ENCODE measurements at places on chromosomes 1 and 21.

- DNase-seq = no peak
Measured at GRCh38 chr1:188641566-188642211, 1812.9 kb downstream of the PLA2G4A start.

- DNase-seq = no peak
Measured at GRCh38 chr21:37204580-37204979, 62.6 kb downstream of the VPS26C start.

DNA sequence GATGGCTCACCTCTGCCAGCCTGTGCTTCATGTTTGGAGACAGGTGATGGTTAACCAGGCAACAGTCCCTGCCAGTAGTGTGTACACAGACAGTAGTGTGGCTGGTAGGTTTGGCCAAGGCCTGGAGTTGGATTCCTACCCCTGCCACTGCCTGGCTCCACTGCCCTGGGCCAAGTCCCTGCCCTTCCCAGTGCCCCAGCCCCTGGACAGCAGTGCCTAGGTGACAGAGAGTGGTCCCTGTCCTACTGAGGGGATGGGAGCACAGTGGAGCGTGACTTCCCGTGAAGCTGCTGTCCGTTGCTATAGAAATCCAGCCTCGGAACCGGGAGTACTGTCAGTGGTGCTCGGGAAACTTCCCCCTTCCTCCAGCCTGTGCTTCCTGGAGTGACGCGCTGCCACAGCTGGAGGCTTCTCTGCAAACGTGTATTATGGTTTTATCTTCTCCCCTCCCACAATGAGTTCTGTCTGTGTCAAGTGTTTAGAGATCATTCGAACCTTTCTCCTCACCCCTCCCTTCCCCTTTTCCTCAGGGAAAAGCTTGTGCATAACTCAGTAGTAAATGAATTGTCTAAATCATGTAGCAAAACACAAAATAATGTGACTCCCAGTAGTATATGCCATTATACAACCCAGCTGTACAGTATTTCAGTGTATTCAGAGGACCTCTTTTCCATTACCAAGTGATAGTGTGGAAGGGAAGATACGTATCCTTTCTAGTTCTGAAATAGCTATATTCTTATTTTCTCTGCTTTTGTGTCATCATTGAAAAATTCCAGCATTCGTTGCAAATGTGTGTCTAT lies 73.4 kb downstream of the GALNT2 start:
- DNase-seq = no peak

DNA sequence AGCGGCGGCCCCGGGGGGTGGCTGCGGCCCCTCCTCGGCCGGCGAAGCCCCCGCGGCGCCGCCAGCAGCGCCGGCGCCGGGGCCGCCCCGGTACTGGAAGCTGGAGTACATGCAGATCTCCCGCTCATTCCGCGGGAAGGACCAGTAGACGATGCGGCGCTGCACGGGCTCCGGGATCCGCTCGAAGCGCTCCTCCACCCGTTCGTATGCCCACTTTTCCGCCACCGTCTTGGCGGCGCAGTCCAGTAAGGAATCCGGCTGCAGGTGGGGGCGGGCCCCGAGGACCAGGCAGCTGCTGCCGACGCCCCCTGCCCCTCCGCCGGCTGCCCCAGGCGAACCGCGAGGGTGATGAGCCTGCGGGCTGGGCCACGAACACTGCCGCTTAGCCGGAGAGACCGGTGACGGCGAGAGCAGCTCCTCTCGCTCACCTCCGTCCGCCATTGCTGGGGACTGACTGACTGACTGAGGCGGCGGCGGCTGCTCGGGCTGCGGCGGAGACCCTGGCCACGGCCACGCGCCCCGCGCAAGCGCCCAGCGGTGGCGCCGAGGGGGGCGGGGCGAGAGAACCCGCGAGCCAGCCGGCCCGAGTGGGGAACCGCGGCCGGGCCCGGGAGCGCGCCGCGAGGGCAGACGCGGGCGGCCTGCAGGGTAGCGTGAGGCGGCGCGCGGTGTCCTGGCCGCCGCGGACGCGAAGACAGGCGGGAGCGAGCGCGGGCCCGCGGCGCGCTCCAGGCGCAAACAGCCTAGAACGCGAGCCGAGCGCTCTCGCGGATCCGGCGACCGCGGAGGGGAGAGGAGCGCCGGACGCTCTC lies at the start of gene ZSWIM5:
ZSWIM5 (minus strand) TSS at position 696 of the 812 bp plus-strand sequence; CDS start at position 441, 255 bp downstream.
- DNase-seq = peak; percentile 24

DNA sequence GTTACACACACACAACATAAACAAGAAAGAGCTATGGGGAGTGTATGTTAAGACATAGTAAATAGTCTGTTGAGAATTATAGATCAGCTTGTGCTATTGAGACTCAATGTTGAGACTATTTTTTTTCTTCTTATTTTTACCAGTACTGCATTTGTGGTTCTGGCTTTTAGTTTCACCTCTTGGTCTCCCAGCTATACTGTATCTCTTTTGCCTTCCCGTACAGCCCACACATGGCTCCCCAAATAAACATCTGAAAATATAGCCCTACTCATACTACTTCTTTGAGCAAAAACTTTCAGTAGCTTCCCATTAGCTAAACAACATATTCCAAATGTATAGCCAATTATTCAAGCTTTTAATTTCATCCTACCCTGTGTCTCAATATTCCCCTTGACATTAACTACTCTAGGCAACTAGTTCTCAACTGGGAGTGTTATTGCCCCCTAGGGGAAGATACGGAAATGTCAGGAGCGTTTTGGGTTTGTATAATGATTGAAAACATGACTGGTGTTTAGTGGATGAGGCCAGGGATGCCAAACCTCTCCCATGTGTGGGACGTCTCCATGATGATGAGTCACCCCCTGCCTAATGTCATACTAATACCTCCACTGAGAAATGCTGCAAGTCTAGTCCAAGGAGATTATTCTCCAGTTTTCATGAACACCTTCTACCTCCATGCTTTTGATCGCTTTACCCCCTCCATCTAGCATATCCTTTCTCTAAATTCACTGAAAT lies 6.8 kb downstream of the RPE65 start:
- DNase-seq = no peak

DNA sequence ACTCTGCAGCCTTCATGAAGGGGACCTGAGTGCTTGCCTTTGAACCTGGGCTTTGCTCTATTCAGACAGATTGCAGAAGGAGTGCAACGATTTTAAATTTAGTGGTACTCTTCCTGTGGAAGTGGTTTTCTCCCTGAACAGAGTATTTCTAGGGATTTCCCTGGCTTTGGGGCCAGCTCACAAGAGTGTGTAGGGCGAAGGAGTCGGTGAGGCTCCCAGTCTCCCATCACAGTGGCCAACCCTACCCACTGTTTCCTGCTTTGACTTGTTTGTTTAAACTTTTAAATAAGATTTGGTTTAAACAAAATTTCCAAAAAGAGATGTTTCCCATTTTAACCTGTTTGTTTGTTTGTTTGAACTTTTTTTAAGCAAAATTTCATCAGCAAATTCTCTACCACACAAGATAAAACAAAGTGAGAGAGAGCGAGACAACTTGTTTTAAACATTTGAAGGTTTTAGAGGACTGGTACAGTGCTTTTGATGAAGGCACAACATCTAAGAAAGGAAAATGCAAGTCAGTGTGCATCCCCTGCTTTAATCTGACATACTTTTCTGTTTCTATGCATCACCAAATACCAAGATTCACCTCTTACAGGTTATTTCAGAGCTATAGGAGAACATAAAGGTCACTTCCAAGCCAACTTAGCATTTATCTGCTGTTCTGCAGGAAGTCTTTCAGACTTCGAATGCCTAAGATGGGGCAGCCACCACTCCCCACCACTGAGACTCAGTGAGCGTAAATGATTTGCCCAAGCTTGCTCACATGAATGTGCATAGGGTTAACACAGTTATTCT lies 6.6 kb downstream of the SELP start:
- DNase-seq = no peak

GRCh38 chr21:44780137-44780502 lies 21.5 kb downstream of the UBE2G2 start:
- no peak for DNase-seq

All from activated CD4-positive, CD25-positive, alpha-beta regulatory T cell (primary cell).